ENCODE measurements at places on chromosomes 16 and 17. TPM values are rescaled to one million over a fixed set of nuclear protein-coding genes. Genes with fewer than 3 reads are reported as not detected.

Gene DPEP1
- not detected for total RNA-seq

Gene NPIPB5
- 421 TPM for total RNA-seq

Gene CCL8
- 3.7 TPM for total RNA-seq

Gene NPW
- not detected for total RNA-seq

Gene SCGB1C2
- not detected for total RNA-seq

Gene ALDH3A1
- 3.2 TPM for total RNA-seq

Gene MFSD6L
- not detected for total RNA-seq

Gene HOXB5
- 0.56 TPM for total RNA-seq

DNA sequence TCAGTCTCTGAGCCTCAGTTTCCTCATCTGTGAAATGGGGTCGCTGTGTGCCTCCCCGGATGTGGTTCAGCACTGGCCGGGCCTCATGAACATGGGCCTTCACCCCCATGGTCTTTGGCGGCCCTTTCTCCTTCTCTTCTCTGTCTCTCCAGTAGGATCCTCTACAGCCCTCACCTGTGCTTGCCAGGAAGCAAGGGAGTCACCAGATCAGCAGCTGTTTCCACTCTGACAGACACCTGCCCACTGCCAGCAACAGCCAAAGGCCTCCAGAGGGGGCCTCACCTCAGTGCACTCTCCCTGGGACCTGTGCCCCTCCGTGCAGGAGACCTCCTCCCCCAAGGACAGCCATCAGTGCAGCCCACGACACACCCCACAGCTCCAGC lies 89.4 kb downstream of the C16orf78 start:
- DNase-seq: no peak

- DNase-seq: no peak
These were observed 46.5 kb downstream of the VAT1L start for GRCh38 chr16:77834635-77835540.

- no peak for DNase-seq
These were observed 22.7 kb upstream of the SPNS2 start for GRCh38 chr17:4476017-4476416.

- DNase-seq: no peak
These were observed 35.5 kb downstream of the SOST start for GRCh38 chr17:43722870-43723665.

DNA sequence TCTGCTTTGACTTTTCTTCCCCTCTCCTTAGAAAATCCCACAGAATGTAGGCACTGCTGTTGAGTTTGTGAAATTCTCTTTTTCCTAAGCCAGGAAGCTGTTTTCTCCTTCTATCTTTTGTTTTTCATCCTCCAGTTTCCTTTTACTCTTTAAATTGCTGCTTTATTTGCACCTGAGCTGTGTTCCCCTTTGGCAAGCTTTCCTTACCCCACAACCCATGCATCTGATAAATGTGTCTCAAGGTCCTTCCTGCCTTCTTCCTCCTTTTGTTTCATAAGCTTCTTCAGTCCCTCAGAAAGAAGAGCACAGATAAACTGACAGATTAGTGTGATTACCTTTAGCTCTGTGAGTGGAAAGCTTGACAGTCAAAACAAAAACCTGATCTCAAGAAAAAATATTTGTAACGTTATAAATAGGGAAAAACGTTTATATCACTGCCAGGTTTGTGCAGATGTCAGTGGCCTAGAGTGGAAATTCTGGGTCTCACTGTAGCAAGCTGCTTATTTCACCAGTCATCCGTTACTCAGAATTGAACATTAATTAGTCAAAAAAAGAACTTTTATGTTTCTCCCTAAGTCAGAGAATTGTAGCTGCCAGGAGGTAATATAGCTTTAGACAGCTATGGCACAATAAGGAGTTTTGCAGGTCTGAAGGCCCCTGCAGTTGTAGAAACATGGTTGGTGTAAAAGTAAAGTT lies 23.6 kb downstream of the GSDMB start:
- no peak for DNase-seq

- no peak for DNase-seq
These were observed 537 bp downstream of the PALB2 start for GRCh38 chr16:23640615-23640930.

GRCh38 chr17:82519971-82520903 lies 705 bp downstream of the FOXK2 start:
- no peak for DNase-seq

DNA sequence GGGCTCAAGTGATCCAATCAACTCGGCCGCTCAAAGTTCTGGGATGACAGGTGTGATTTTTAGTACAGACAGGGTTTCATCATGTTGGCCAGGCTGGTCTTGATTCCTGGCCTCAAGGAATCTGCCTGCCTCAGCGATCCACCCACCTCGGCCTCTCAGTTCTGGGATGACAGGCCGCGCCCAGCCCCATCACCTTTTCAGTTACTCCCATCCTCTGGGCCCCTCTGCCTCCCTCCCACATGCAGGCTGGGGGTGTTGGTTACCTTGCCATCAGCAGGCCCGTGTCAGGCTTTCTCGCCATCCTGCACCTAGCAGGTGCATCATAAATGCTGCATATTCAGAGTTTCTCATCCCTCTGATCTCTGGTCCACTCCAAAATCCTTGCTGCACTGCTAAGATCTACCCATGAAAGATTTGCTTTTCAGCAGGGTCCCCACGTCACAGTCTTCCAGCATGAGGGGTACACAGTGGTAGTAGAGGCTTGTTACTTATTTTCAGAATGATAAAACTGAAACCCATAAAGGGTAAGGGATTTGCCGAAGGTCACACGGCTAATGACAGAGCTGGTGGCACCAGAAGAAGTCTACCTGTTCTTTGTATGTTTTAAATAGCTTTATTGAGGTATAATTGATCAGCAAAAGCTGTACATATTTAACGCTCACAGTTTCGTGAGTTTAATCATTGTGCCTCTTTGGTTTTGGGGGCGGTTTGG lies 16.6 kb downstream of the PMM2 start:
- DNase-seq: no peak

- peak; percentile 84 for DNase-seq
These were observed 141.1 kb downstream of the NTN1 start for GRCh38 chr17:9162275-9162985.

DNA sequence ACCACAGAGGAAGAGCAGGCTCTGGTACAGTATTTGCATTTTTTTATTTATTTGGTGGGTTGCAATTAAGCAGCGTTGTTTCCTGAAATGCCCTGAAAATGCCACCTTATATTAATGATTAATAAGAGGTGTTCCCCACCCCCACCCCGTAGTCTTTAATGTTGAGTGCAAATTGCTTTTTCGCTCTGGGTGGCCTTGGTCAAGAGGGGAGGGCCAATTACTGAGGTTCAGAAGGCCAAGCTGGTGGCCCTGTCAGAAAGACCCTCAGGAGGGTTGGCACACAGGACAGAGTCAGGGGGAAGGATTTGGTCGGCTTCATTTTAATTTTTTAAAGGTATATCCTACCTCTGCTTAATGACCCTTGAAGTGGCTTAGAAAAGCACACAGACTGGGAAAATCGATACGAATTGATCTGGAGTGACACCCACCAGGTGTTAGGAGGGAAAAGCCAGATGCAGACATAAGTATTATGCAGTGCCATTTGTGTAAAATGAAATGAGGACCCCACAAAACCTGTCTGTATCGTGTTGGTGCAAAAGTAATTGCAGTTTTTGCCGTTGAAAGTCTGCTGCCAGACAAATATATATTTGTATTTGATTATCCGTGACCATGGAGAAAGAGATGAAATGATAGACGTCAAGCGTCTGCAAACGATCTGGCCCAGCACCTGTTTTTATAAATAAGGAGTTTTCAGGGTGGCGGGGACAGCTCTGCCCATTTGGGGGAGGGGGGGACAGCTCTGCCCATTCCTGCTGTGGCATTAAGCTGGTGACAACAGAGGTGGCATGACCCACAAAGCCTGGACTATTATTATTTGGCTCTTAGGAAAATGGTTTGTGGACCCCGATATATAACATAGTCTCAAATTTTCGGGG lies 143.8 kb upstream of the PLCG2 start:
- DNase-seq: no peak

GRCh38 chr16:79215289-79215688 lies 385.2 kb downstream of the MAF start:
- DNase-seq: no peak

- no peak for DNase-seq
These were observed 39.0 kb downstream of the CYB5D2 start for GRCh38 chr17:4182043-4182442.
